A549 treated with ZK216348 at 1 μM for 4 hours (cell line): ENCODE measurements at places on chromosomes 1 and 21. TPM values are rescaled to one million over a fixed set of nuclear protein-coding genes. Genes with fewer than 3 reads are reported as not detected.

The CATSPERE gene
- total RNA-seq, result 0.07 to 0.38 TPM (median 0.18 TPM) in 3 of 5 replicates, not detected in the others

The BMP8A gene
- 0.17 to 0.37 TPM (median 0.24 TPM) in 4 of 5 replicates, not detected in the other for total RNA-seq

The RNF11 gene
- total RNA-seq, result 24.6 to 38.4 TPM (median 29.4 TPM) in 5 replicates

The ADGRL4 gene
- total RNA-seq, result not detected in 5 replicates

The RORC gene
- total RNA-seq, result 0.06 to 0.13 TPM (median 0.08 TPM) in 3 of 5 replicates, not detected in the others

The TFF1 gene
- 20.3 to 28.6 TPM (median 25.3 TPM) in 5 replicates for total RNA-seq

The FCGR2B gene
- not detected in 5 replicates for total RNA-seq

The KRTAP7-1 gene
- total RNA-seq, result not detected in 5 replicates

The C21orf58 gene
- total RNA-seq, result 3.0 to 5.3 TPM (median 4.6 TPM) in 5 replicates

The DYNLT5 gene
- total RNA-seq, result not detected in 5 replicates

The ANXA9 gene
- 0.87 to 1.3 TPM (median 1.1 TPM) in 5 replicates for total RNA-seq
